ENCODE measurements at places on chromosomes 16 and 17.

- no peak for DNase-seq
Observed at GRCh38 chr16:3881499-3881990, 1.0 kb upstream of the CREBBP start.

GRCh38 chr16:51670527-51670926, 519.5 kb upstream of the SALL1 start:
- no peak for DNase-seq

- no peak for DNase-seq
Observed at GRCh38 chr17:28744972-28745785, 1.4 kb downstream of the TRAF4 start.

GRCh38 chr17:60169921-60170817, 20.4 kb downstream of the CA4 start:
- DNase-seq: no peak

DNA sequence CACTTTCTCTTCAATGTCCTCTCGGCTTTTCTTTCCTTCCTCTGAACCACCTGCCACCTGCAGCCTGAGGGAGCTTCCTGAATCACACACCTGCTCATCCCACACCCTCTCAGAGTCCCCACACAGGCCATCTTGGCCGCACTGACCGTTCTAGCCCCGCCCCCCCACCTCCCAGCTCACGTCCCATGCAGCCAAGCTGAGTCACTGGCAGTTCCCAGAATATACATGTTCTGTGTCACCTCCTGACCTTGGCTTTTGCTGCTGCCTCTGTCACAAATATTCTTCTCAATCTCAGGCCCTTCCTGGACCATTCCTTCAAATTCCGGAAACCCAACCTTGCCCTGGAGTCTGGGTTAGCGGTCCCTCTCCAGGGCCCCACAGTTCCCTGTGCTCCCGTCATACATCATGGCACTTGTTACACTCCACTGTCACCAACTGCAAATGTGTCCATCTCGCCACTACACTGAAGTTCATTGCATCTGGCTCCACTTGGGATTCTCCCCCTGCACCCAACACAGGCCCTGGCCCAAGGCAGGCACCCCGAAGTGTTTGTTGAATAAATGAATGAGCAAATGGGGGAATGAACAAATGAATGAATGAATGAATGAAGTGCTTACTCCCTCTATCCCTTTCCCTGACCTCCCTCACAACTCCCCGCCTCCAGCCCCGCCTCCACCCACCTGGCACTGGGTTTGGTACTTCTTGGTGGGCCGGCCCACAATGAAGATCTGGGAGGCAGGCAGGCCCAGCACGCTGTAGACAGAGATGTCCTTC, 12.8 kb downstream of the PIMREG start:
- DNase-seq: no peak

- DNase-seq: no peak
Observed at GRCh38 chr17:47869114-47869513, 18.2 kb upstream of the SP6 start.

DNA sequence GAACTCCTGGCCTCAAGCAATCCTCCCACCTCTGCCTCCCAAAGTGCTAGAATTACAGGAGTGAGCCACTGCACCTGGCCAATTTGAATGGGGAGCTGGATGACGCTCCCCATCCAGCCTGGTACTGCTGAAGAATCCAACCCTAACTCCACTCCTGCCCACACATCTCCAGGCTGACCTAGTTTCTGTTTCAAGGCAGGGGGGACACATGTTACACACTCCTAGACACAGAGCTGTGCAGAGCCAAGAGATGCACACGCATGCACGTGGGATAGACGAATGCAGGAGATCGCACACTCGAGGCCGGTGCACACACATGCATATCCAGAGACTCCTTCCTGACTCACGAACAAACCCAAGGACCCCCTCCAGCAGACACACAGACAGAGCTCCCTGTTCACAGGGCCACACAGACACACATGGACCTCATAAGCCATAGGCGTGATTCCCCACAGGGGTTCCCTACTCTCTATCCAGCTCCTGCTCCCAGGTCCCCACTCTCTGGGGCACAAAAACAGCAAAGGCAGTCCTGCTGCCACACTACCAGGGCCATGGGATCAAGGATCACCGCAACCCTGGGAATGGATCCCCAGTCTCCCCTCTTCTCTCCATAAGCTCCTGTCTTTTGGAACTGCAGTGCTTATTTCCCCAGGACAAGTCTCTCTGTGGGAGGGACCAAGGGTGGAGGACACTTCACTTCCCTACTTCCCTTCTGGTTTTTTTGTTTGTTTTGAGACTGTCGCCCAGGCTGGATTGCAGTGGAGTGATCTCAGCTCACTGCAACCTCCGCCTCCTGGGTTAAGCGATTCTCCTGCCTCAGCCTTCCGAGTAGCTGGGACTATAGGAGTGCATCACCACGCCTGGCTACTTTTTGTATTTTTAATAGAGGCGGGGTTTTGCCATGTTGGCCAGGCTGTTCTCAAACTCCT, 14.4 kb downstream of the EPOP start:
- DNase-seq: no peak

DNA sequence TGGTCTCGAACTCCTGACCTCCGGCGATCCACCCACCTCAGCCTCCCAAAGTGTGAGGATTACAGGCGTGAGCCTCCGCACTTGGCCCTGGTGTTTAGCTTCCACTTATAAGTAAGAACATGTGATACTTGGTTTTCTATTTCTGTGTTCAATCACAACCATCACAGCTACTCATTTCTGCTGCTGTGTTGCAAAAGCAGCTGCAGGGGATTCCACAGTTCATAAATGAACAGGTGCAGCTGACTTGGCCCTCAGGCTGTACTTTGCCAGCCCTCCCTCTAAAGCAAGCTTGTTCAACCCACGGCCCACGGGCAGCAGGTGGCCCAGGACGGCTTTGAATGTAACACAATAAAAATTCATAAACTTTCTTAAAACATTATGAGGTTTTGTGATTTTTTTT, 79.2 kb downstream of the SLC39A11 start:
- DNase-seq: no peak

DNA sequence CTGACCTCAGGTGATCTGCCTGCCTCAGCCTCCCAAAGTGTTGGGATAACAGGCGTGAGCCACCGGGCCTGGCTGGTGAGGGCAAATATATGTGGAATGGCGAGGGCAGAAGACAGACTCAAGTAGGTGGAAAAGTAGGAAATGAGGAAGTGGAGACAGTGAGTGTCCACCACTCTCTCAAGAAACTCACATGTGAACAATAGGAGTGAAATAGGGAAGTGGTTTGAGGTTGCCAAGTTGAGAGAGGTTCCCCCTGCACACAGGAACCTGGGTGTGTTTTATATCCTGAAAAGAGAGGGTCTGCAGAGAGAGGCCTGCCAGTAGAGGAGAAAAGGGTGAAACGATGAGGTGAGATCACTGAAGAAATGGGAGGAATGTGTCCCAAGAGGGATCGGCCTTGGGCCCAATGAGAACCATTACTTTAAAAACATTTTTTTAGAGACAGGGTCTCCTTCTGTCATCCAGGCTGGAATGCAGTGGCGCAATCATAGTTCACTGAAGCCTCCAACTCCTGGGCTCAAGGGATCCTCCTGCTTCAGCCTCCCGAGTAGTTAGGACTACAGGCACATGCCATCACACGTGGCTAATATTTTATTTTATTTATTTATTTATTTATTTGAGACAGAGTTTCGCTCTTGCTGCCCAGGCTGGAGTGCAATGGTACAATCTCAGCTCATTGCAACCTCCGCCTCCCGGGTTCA, 17.1 kb upstream of the CORO1A start:
- DNase-seq: no peak

- no peak for DNase-seq
Observed at GRCh38 chr17:50471009-50471905, 2.6 kb upstream of the CHAD start.

DNA sequence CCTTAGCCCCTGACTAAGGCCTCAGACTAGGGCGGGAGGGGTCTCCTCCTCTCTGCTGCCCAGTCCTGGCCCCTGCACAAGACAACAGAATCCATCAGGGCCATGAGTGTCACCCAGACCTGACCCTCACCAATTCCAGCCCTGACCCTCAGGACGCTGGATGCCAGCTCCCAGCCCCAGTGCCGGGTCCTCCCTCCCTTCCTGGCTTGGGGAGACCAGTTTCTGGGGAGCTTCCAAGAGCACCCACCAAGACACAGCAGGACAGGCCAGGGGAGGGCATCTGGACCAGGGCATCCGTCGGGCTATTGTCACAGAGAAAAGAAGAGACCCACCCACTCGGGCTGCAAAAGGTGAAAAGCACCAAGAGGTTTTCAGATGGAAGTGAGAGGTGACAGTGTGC, 12.7 kb downstream of the CES3 start:
- no peak for DNase-seq

Measured in activated CD4-positive, CD25-positive, alpha-beta regulatory T cell (primary cell).